ENCODE measurements at places on chromosomes 1 and 21.

GRCh38 chr21:32332463-32332951, 33.9 kb downstream of the MRAP start:
- H3K36me3 ChIP-seq = peaks cover 25% of the 10 kb centered on the region
- DNase-seq = no peak
- H3K27ac ChIP-seq = peak overlapping the region; percentile 81
- no peak overlapping the region for H3K4me3 ChIP-seq

GRCh38 chr1:6638226-6638625, 13.6 kb downstream of the THAP3 start:
- peaks cover 87% of the 10 kb centered on the region for H3K36me3 ChIP-seq
- no peaks in the 10 kb centered on the region for H3K4me1 ChIP-seq
- no peak for DNase-seq
- H3K27me3 ChIP-seq = no peaks in the 10 kb centered on the region
- H3K27ac ChIP-seq = no peak overlapping the region

- H3K4me3 ChIP-seq = no peak overlapping the region
- H3K4me1 ChIP-seq = no peaks in the 10 kb centered on the region
- H3K27ac ChIP-seq = no peak overlapping the region
- no peak for DNase-seq
These were observed 331.9 kb downstream of the NPHP4 start for GRCh38 chr1:5660141-5660935.

DNA sequence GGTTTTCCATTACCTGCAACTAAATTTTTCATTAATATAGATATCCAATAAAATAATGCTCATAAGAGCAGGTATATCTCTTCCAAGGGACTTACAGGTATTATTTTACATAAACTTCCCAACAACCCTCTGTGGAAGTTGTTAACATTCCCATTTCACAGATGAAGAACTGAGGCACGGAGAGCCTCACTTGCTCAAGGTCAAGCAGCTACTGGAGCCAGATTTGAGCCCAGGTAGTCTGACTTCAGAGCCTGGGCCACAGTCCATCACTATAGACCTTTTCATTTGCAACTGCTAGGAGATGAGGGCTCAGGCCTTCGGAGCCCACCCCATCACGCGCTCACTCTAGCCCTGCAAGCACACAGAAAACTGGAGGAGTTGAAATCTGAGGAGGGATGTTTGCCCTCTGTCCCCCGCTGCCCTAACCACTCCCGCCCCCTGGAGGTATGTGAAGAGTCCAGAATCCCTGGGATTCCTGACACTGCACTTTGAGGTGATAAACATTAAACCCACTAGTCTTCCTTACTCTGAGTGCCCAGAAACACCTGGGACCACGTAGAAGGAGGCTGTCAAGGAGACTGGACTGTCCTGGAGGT, 11.7 kb upstream of the ALPL start:
- no peaks in the 10 kb centered on the region for H3K36me3 ChIP-seq
- DNase-seq = peak; percentile 43
- no peaks in the 10 kb centered on the region for H3K27me3 ChIP-seq
- H3K4me1 ChIP-seq = peaks cover 9% of the 10 kb centered on the region
- H3K27ac ChIP-seq = no peak overlapping the region

- H3K4me1 ChIP-seq = no peaks in the 10 kb centered on the region
- H3K27me3 ChIP-seq = no peaks in the 10 kb centered on the region
- no peak overlapping the region for H3K27ac ChIP-seq
These were observed 41.0 kb downstream of the MYOM3 start for GRCh38 chr1:24070821-24071393.

DNA sequence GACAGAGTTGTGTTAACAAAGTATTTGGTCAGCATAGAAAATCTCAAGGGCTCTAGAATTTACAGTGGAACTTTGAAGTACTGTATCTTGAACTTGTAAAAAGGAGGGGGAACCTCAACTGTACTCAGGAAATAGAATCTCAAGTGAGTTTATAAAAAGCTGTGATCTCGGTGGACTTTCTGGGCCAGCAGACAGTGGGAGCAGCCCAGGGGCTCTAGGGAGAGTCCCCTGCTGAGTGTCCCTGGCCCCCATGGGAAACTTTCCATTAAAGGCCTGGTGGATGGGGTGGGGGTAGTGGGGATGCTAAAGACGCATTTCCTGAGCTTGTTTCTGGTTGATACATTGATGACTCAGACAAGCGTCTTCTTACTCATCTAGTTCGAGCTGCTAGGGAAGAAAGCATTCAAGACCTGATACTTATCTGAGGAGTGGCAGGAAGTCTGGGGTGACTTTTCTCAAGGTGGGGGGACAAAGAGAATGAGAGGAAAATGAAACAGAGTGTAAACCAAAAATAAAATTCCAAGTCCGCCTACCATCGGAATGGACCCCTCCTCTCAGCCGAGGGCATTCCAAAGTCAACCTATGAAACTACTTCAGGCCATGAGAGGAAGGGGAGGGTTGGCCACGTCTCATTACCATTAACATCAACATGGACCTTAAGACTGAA, 65.5 kb downstream of the NID1 start:
- H3K36me3 ChIP-seq = peaks cover 42% of the 10 kb centered on the region
- H3K4me1 ChIP-seq = no peaks in the 10 kb centered on the region
- H3K27me3 ChIP-seq = no peaks in the 10 kb centered on the region
- no peak for DNase-seq

DNA sequence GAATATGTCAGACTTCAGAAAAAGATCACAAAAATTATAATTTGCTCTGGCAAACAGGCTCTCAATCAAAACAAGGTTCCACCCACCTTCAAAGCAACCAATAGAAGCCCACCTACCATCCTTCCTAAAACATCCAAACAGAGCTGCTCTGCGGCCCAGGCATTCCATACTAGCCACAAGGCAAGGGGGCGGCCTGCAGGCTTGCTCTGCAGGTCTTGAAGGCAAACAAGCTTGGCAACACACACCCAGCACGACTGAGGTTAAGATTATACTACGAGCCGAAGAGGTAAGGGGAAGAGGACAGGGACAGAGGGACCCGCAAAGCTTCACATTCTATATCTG, 207.3 kb downstream of the SLC45A1 start:
- H3K36me3 ChIP-seq = peaks cover 14% of the 10 kb centered on the region
- no peak overlapping the region for H3K4me3 ChIP-seq
- no peaks in the 10 kb centered on the region for H3K27me3 ChIP-seq
- peaks cover 48% of the 10 kb centered on the region for H3K4me1 ChIP-seq
- no peak for DNase-seq

DNA sequence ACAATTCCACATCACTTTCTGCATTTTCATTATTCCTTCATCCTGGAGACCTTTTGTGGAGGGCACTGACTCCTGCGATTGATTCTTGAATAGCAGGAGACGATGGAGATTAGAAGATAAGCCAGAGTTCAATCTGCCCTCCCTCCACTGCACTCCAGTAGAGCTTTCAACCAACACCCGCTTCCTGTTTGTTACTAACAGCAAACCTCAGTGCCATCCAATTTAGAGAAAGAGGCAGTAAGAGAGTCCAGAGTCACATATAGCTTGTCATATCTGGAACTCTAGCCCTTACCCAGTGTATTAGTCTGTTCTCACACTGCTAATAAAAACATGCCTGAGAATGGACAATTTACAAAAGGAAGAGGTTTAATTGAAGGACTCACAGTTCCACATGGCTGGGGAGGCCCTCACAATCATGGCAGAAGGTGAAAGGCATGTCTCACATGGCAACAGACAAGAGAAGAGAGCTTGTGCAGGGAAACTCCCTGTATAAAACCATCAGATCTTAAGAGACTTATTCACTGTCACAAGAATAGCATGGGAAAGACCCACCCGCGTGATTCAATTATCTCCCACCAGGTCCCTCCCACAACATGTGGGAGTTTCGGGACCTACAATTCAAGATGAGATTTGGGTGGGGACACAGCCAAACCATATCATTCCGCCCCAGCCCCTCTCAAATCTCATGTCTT, 55.9 kb downstream of the PCBP3 start:
- H3K36me3 ChIP-seq = no peaks in the 10 kb centered on the region
- no peaks in the 10 kb centered on the region for H3K4me1 ChIP-seq
- DNase-seq = no peak
- H3K27me3 ChIP-seq = no peaks in the 10 kb centered on the region

DNA sequence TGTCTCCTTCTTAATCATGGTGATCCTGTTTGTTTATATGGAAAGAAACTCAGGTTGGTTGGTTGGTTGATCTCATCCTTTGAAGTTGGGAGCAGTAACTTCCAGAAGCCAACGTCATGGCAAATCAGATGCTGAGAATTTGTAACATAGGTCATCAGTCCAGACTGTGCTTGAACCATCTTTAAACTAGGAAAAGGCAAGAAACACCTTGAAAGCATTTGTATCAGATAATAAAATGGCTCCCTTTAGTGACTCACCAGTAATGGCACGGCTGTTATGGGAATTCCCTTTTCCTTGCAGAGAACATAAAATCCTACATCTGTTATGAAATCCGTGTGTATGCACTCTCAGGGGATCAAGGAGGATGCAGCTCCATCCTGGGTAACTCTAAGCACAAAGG, 58.1 kb downstream of the SERBP1 start:
- no peak for DNase-seq
- H3K4me3 ChIP-seq = no peak overlapping the region
- no peaks in the 10 kb centered on the region for H3K36me3 ChIP-seq
- H3K27me3 ChIP-seq = no peaks in the 10 kb centered on the region
- peaks cover 13% of the 10 kb centered on the region for H3K4me1 ChIP-seq

DNA sequence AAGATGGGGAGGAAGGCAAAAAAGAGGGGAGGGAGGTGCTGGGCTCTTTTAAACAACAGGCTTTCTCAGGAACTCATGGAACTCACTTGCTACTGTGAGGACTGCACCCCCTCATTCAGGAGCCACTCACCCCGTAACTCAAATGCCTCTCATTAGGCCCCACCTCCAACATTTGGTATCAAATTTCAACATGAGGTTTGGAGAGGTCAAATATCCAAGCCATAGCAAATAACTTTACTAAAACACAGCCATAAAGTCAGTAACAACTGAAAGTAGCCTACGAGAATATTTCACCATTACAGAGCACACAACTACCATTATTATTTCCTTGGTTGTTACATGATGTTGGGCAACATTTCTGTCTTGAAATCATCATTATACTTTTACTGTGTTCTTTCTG, 13.1 kb upstream of the DMRTB1 start:
- no peak overlapping the region for H3K27ac ChIP-seq
- H3K27me3 ChIP-seq = no peaks in the 10 kb centered on the region
- H3K36me3 ChIP-seq = no peaks in the 10 kb centered on the region

DNA sequence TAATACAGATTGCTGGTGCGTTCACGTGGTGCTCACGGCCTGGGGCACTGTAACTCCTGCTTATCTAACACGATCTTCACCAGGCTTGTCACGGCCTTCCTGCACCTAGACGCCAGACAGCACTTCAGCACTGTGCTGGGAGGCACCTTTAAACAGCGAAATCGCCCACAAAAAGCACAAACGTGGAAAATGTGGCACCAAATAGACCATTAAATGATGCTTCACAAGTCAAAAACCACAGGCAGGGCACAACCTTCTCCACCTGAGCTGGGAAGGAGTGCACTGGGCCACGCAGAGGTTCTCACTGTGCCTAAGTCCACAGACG, 20.0 kb downstream of the IBA57 start:
- no peak for DNase-seq
- H3K4me3 ChIP-seq = no peak overlapping the region
- H3K4me1 ChIP-seq = peaks cover 7% of the 10 kb centered on the region
- no peaks in the 10 kb centered on the region for H3K36me3 ChIP-seq
- no peaks in the 10 kb centered on the region for H3K27me3 ChIP-seq

Data from HepG2 (cell line).